ENCODE measurements at places on chromosomes 7 and 10. TPM values are rescaled to one million over a fixed set of nuclear protein-coding genes. Genes with fewer than 3 reads are reported as not detected.

GIMAP4 gene
- 11.4 TPM for polyA plus RNA-seq

PRSS58 gene
- polyA plus RNA-seq = not detected

PNLIPRP3 gene
- polyA plus RNA-seq = not detected

MYOZ1 gene
- polyA plus RNA-seq = 0.17 TPM

TPK1 gene
- 6.0 TPM for polyA plus RNA-seq
